Inflammatory macrophage treated with lipopolysaccharide for 4 hours (primary cell): ENCODE measurements at places on chromosomes 12 and 14.

GRCh38 chr14:71645656-71646055 lies 286.6 kb upstream of the RGS6 start:
- DNase-seq = peak; percentile 36

- DNase-seq = no peak
Observed at GRCh38 chr12:132074216-132074615, 69.9 kb downstream of the DDX51 start.

DNA sequence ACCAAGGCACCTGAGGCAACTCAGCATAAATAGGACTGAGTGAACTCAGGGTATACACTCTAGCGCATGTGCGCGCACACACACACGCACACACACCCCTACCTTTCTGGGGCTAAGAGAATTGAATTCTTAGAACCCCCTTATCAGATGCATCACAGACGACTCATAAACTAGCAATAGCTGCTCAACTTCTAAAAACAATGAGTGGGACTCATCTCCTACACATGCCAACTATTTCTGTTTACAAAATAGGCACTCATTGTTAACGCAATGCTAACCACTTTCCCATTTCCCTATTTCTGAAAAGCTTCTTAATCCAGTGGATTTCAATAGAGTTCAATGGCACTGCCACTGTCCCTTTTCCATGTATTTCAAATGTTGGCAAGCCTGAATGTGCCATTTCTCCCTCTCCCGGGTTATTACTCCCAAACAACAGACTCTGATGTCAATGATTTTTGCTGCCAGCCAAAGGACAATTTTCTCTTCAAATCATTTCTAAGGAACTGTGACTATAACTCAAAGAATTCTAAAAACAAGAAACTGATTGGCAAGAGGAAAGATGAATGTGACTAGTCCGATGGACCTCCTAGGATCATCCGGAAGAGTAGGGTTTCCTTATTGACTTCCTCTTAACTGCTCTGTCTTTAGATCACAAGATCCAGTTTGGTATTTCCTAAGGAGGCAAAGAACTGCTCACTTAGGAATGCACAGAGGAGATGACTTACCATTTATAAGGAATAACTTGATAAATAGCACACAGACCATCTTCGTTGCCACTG lies 48.8 kb downstream of the SLC38A1 start:
- DNase-seq = peak; percentile 88

DNA sequence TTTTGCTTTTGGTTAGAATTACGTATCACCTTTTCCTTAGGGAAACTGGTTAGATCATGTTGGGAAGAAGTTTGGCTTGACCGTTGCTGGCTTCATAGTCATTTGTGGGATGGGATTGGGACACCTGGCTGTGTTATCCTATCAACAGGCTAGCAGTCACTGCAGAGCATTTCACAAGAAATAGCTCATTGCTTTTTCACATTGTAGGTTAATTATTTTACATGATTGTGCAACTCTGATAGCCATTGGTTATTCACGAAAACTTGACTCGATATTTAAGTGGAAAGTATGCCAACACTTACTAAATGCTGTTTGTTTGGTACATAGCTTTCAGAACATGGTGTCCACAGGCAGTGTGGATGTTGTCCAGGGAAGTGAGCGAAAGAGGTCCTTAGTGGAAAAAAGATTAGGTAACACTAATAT lies 89.4 kb downstream of the NKX2-1 start:
- no peak for DNase-seq

- DNase-seq = no peak
Observed at GRCh38 chr14:73795974-73796373, 55.7 kb upstream of the PTGR2 start.

GRCh38 chr12:89344862-89345202 lies 7.5 kb downstream of the DUSP6 start:
- DNase-seq = peak; percentile 30

GRCh38 chr12:6821591-6822425 lies at the start of gene GPR162:
Gene GPR162 (plus strand): TSS chr12:6821821. CDS start chr12:6823899, 2,078 bp downstream.
- DNase-seq = peak; percentile 10

GRCh38 chr14:22559041-22559440 lies 30.0 kb downstream of the DAD1 start:
- DNase-seq = no peak

DNA sequence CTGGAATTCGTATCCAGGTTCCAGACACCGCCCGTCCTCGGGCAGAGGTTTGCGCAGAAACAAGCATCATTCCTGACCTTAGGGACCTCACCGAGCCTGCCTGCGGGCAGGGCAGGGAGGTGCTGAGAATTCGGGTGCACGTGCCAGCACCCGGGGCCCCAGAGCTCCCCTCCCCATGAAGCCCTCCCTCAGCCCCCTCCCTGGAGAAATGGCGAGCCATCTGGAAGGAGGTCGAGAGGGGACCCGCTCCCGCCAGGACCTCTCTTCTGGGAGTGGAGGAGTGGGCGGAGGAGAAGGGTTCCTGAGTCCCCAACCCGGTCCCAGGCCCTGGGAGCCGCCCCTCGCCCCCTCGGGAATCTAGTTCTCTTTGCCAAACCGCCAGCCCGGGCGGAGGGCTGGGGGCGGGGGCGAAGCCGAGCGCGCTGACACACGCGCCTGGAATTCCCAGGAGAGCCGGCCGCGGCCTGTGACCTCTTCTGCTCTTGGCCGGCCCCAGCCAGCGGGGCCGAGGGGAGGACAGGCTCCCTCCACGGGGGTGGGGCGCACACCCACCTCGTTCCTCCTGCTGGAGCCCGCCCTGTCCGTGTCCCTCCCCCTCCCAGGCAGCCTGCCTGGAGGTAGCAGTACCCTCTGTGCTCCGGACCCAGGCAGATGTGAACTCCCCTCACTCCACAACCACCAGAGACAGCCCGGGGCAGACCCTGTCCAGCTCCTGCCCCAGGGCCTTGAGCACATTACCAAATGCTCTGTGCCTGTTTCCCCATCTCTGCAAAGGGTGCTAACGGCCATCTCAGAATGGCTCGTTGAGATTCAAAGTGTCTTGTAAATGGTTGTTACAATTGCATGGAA lies 23.0 kb upstream of the GPR132 start:
- no peak for DNase-seq

GRCh38 chr14:70139384-70139783 lies 49.4 kb downstream of the SLC8A3 start:
- DNase-seq = no peak

DNA sequence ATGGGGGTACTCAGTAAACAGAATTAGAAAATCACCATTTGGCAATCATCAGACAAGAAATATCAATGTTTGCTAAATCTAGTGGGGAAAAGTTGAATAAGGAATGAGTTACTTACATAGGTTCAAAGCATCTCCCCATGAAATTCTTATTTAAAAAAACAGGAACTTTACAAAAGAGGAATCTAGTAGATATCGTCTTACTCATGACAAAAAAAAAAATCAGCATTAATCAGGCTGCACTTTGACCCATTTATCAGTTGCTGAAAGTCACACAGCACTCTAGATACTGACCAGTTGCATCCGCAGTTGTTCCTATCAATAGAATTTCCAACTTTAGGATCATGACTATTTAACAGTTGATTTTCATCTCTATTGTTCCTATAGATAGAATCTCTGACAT lies 5.8 kb upstream of the DICER1 start:
- peak; percentile 71 for DNase-seq

DNA sequence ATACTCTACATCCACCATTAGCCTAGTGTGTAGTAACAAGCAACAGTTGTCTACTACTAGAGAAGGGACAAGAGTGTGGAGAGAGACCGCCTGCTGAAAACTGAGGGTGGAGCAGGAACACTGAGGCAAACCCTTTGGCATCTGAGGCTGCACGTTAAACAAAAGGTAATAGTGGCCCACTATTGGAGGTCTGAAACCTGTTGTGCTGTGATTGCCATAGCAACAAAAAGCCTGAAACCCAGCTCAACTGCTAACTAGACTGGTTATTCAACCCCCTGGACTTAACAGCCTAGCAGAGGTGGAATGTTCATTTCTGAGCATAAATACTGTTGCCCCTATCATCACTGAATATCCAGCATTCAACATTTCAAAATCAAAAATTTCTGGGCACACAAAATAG lies 43.0 kb downstream of the PPP4R4 start:
- DNase-seq = no peak

DNA sequence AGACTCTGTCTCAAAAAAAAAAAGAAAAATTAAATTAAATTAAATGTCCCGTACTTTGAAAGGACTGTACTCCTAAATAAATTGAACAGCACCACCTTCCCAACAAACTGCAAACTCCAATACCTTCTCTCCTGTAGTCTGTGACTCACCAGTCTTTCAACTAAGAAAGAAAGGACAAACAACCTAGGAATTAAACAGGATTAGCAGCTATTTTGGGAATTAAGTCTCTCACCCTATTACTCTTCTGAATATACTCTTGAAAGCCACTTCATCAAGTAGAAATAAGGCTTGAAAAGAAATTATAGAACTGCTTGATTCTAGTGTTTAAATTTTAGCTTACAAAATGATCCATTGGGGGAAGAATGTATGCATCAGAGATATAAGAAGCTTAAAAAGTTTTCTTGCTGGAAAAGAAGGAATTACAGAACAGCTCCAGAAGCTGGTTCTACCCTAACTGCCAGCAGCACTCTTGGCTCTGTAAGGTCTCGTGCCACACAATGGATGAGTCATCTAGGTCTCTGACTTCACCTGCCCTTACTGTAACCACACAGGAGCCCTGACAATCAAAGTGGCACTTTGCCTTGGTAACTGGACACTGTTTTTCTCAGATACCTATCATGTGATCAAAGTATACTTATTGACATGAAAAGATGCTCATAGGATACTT lies 57.0 kb upstream of the CERS5 start:
- no peak for DNase-seq

DNA sequence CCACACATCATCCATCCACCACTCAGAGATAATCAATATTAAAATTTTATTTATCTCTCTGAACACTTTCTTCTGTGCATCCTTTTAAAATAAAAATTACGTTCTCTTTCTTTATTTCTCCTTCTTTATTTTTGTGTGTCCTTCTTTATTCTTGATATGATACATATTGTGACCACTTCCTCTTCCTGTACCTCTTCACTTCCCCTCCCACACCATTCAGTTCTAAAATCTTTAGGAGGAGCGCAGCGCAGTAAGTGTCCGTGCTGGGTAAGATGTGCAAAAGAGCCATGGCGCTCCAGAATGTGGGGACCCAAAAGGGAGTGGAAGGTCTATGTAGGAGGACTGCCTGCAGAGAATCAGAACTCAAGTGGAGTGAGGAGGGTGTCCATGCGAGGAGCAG lies 256.7 kb downstream of the ITPR2 start:
- DNase-seq = peak; percentile 7

DNA sequence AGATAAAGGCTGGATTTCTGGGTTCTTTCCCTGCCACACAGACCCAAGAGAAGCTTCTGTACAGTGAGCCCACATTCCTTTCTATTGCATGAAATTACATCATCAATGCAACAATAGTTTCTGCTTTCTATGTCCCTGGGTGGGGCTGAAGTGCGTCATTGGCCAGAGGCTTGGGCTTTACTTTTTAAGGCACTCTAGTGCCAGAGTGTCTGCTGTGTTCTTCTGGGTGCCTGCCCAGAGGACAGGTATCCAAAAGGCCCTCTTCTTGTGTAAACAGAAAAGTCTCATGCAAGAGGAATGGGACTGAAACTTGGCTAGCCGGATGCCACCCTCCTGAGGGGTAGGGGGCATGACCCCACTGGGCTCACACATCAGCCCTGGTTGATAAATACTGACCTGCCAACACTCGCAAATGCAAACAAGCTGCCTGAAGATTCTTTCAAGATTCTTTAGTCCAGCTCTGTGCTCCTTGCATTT lies 5.9 kb downstream of the KRT86 start:
- DNase-seq = peak; percentile 92

- no peak for DNase-seq
Observed at GRCh38 chr12:120774169-120774916, 48.7 kb downstream of the ACADS start.

DNA sequence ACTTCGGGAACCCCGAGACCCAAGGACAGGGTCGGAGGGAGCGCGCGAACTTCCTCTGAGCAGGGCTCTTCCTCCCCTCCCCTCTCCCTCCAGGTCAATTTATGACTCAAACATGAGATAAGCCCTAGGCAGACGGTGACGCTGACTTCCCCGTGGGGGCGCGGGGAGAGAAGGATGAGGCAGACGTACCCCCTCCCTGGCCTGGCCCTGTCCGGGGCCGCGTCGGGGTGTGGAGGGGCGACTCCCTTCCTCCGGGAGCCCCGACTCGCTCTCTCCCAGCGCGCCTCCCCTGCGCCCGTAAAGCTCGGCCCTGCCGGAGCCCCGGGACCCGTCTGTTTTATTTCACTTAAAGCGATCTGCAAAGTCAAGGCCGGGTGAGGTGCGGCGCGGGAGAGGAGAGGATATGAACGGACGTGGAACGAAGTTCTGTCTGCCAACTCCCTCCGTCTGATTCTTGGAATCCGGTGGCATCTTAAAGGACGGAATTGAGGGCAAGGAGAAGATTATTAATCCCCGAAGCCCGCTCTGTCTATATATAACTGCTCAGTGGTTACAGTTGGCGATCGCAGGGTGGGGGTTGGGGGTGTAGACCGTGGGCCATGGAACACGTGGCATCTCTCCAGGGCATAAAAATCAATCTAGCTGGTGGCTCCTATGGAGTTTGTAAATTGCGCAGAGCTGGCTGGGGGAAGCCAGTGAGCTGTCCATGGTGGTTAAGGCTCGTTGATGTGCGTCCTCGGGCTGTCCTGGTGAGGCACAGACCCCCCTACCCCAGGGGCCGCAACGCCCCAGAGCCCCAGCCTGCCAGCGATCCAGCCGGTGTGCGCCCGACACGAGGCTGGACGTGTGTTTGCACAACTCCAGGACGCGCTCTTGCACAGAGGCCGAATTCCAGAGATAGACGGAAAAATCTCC lies 2.9 kb upstream of the PTHLH start:
- DNase-seq = no peak

DNA sequence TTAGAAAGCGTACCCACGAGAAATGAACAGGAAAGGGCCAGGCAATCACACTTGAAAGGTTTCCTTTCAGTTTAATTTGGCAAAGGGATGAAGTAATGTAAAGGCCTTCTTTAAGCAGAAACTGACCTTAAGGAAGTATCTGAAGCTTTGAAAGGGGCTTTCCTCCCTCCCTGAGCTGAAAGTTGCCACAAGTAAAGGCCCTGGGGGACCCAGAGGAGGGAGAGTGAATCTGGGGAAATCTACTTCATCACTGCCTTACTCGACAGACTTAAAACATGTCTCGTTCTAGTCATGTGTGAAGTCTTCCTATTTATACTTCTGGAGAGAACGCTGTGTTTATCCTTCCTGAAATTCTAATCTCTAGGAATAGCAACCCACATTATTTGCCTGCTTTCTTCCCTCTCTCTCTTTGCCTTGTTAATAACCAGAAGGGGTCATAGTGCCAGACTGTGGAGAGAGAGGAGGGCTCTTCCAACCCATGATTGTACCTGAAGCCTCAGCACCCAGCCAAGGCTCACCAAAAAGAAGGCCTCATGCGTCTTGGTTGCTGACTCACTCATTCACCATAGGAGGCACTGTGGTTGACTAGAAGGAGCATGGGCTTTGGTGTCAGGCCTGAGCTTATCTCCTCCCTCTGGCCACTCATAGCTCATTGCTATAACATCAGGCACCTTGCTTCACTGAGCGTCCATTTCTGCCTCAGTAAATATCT lies 10.2 kb upstream of the GPX2 start:
- peak; percentile 7 for DNase-seq

- no peak for DNase-seq
Observed at GRCh38 chr12:115403689-115404088, 719.7 kb upstream of the TBX3 start.

GRCh38 chr12:130142736-130143135 lies 19.5 kb upstream of the FZD10 start:
- DNase-seq = no peak

- DNase-seq = no peak
Observed at GRCh38 chr12:70251226-70251625, 8.0 kb downstream of the CNOT2 start.

- DNase-seq = no peak
Observed at GRCh38 chr14:87122166-87122565, 870.8 kb downstream of the GALC start.
